Naive thymus-derived CD8-positive, alpha-beta T cell (primary cell): ENCODE measurements at places on chromosomes 13 and 19. TPM values are rescaled to one million over a fixed set of nuclear protein-coding genes. Genes with fewer than 3 reads are reported as not detected.

Gene CADM4
- not detected for polyA plus RNA-seq

Gene LILRA1
- polyA plus RNA-seq, result 0.07 TPM

Gene IRGC
- polyA plus RNA-seq, result not detected

Gene CAPNS1
- 137 TPM for polyA plus RNA-seq

Gene DPY19L3
- polyA plus RNA-seq, result 2.5 TPM

Gene UBE2L5
- polyA plus RNA-seq, result not detected

Gene ZNF677
- 28.4 TPM for polyA plus RNA-seq

DNA sequence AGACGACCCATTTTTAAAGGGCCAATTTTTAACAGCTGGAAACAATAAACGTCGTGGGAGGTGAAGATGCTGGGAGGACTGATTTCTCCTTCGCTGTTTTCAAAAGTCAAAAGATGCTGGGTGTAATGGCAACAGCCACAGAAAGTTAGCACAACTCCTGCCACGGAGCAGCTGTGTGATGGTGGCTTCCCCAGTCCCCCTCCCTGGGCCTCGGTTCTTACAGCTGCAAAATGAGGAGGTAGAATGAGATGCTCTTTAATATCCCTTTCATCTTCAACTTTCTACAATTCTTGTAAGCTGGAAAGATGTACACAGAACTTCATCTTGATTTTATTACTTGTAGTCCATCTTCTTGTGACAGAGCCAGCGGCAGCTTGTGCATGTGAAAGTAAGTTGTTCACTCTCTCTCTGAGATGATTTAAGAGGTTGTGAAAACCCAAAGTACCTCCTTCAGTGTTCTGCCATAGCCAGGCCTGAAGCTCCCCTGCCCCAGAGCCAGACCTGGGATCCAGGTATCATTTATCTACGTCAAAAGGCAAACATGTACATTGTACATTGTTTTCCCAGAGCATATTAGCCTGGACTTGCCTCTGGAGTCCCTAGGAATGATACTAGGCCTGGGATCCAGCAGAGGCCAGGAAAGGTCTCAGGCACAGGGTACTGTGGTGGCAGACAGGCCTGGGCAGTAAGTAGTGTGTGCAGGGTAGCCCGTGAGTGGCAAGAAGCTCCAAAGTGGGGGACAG, 3.4 kb upstream of the UBE2L5 start:
- H3K27ac ChIP-seq, result peak overlapping the region; percentile 38
- no peak overlapping the region for H3K4me3 ChIP-seq
- H3K27me3 ChIP-seq, result no peaks in the 10 kb centered on the region
- no peak for DNase-seq

GRCh38 chr13:33185853-33186252, 99.7 kb downstream of the STARD13 start:
- no peaks in the 10 kb centered on the region for H3K36me3 ChIP-seq
- H3K4me3 ChIP-seq, result no peak overlapping the region
- H3K4me1 ChIP-seq, result peaks cover 4% of the 10 kb centered on the region
- DNase-seq, result no peak

GRCh38 chr13:86087244-86087643, 288.0 kb upstream of the SLITRK6 start:
- DNase-seq, result no peak
- H3K27me3 ChIP-seq, result no peaks in the 10 kb centered on the region
- H3K27ac ChIP-seq, result no peak overlapping the region
- H3K4me1 ChIP-seq, result no peaks in the 10 kb centered on the region

DNA sequence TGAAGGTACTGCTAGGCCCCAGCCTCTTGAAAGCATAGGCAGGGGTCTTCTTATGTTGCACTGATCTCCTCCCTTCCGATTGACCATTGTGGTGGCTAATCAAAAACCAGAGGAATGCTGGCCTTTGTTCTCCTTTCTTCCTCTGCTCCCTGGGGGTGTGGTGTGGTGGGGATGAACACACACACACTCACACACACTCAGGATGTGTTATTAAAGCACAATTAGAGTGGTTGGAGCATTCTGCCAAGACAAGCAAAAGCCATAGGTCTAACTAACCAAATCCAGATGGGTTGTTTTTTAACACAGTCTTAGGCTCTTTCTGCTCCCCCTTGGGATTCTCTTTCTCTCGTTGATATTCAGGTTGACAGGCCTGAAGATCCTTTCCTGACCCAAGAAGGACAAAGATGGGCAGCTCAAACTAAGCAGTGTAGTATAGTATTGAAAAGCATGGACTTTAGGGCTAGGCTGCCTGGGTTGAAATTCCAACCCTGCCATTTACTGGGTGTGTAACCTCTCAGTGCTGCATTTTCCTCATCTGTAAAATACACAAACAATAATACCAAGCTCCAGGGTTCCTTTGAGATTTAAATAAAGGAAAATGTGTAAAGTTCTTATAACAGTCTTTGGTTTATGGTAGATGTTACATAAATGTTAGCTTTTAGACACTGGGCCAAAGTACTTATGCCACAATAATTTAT, 25.5 kb upstream of the DGKH start:
- H3K4me3 ChIP-seq, result no peak overlapping the region
- no peaks in the 10 kb centered on the region for H3K36me3 ChIP-seq
- H3K4me1 ChIP-seq, result no peaks in the 10 kb centered on the region
- no peak for DNase-seq

DNA sequence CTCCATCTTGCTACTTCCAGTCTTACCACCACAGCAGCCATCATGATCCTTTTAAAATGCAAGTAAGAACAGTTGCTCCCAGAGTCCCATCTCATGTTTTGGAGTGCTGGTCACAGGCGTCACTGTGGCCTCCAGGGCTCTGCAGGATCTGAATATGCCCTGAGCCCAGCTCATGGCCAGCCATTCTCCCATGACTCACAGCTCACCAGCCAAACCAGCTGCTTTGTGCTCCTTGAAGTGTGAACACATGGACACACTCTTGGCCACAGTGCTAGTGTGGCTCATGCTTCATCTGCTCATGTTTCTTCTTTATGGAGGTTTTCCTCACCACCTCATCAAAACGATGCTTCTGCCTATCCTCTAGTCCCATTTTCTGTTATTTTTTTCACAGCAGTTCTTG, 466.5 kb downstream of the UQCRFS1 start:
- H3K27ac ChIP-seq, result no peak overlapping the region
- no peaks in the 10 kb centered on the region for H3K36me3 ChIP-seq
- no peak overlapping the region for H3K4me3 ChIP-seq
- DNase-seq, result no peak

GRCh38 chr13:24203811-24204210, 43.3 kb downstream of the SPATA13 start:
- H3K27me3 ChIP-seq, result no peaks in the 10 kb centered on the region
- peak overlapping the region; percentile 84 for H3K27ac ChIP-seq
- peak; percentile 31 for DNase-seq
- no peaks in the 10 kb centered on the region for H3K36me3 ChIP-seq
- H3K4me1 ChIP-seq, result peaks cover 17% of the 10 kb centered on the region
- peak overlapping the region; percentile 88 for H3K4me3 ChIP-seq

DNA sequence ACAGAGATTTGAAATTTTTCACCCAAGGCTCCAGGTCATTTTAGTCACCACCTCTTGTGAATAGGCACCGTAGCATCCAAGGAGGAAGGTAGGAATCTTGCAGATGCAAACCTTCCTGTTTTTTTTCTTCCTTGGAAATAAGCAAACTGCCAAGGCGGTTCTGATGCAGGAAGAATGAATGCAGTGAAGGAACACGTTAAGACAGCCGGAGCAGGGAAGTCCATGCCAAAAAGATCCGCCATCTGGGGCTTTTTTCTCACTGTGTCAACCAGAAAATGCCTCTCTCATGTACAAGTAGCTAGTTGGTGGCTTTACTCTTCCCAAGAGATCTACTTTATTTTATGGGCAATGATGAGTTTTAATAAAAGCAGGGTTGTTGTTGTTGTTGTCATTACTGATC, 142.4 kb downstream of the ZIC5 start:
- H3K4me3 ChIP-seq, result no peak overlapping the region
- H3K36me3 ChIP-seq, result peaks cover 21% of the 10 kb centered on the region
- H3K4me1 ChIP-seq, result no peaks in the 10 kb centered on the region
- DNase-seq, result no peak
- H3K27ac ChIP-seq, result no peak overlapping the region
- no peaks in the 10 kb centered on the region for H3K27me3 ChIP-seq

- H3K4me1 ChIP-seq, result peaks cover 6% of the 10 kb centered on the region
- peaks cover 28% of the 10 kb centered on the region for H3K27me3 ChIP-seq
- H3K27ac ChIP-seq, result no peak overlapping the region
- DNase-seq, result no peak
Measured at GRCh38 chr19:50548191-50549058, 19.8 kb downstream of the LRRC4B start.

DNA sequence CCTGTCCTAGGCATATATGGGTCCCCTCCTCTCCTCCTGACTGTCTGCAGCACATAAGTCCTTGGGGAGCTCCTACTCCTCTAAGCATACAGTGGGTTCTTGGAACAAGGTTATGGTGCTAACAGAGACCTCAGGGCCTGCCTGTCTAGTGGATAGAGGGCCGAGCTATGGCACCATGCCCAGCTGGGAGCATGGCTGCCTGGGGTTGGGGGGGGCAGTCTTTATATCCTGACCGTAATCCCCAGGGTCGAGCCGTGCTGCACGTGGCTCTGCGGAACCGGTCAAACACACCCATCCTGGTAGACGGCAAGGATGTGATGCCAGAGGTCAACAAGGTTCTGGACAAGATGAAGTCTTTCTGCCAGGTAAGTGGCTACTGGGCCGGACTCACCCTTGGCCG, 3.3 kb downstream of the GPI start:
- DNase-seq, result no peak
- H3K36me3 ChIP-seq, result peaks cover 12% of the 10 kb centered on the region
- peak overlapping the region; percentile 84 for H3K27ac ChIP-seq
- H3K27me3 ChIP-seq, result no peaks in the 10 kb centered on the region
- H3K4me3 ChIP-seq, result peak overlapping the region; percentile 52

GRCh38 chr13:89740994-89741685, 1606.3 kb upstream of the MIR17HG start:
- DNase-seq, result no peak
- H3K4me3 ChIP-seq, result no peak overlapping the region
- H3K36me3 ChIP-seq, result no peaks in the 10 kb centered on the region
- no peaks in the 10 kb centered on the region for H3K4me1 ChIP-seq

GRCh38 chr13:102651892-102652291, 43.0 kb downstream of the METTL21C start:
- no peak overlapping the region for H3K4me3 ChIP-seq
- no peaks in the 10 kb centered on the region for H3K4me1 ChIP-seq
- H3K27me3 ChIP-seq, result no peaks in the 10 kb centered on the region
- DNase-seq, result no peak

- no peak for DNase-seq
- H3K27me3 ChIP-seq, result peaks cover 6% of the 10 kb centered on the region
- no peak overlapping the region for H3K27ac ChIP-seq
- no peaks in the 10 kb centered on the region for H3K4me1 ChIP-seq
- no peak overlapping the region for H3K4me3 ChIP-seq
Measured at GRCh38 chr13:43569658-43570057, 217.1 kb downstream of the ENOX1 start.

- no peak within 1 kb of the TSS for H3K27ac ChIP-seq
- H3K4me3 ChIP-seq, result peak within 1 kb of the TSS; percentile 47
- no peak for DNase-seq
- H3K4me1 ChIP-seq, result peaks cover 4% of the 10 kb centered on the region
- peaks cover 6% of the 10 kb centered on the region for H3K27me3 ChIP-seq
Measured at GRCh38 chr19:9498183-9498902, at the start of gene ZNF560. Gene ZNF560 (minus strand): TSS chr19:9498616. CDS start chr19:9475313, 23,303 bp downstream.

DNA sequence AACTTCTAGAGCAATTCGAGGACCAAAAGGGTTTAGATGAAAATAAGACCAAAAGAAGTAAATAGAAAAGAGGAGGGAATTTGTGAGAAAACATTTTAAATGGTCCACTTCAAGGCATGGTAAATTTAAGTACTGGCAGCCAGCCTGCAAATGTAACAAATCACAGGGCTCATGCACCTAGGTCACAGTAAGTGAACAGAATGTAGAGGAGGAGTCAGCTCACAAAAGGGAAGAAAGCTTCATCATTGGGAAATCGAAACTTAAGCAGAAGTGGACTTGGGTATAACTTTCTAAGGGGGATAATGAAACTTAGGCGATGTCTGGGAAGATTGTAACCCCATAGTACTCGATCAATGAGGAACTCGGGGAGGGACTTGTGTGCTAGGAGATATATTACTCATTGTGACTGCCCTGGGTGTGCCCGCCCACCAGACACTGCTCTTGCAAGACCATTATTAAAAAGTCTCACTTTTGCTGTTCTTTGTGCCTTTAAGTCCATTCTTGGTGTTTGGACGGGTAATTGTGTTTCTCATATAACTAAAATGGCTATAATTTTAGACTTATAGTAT, 1053.6 kb upstream of the MIR17HG start:
- no peaks in the 10 kb centered on the region for H3K4me1 ChIP-seq
- no peaks in the 10 kb centered on the region for H3K27me3 ChIP-seq
- H3K4me3 ChIP-seq, result no peak overlapping the region

GRCh38 chr13:94967183-94968039, 255.1 kb upstream of the SOX21 start:
- no peaks in the 10 kb centered on the region for H3K36me3 ChIP-seq
- H3K4me3 ChIP-seq, result peak overlapping the region; percentile 69
- H3K27me3 ChIP-seq, result peaks cover 39% of the 10 kb centered on the region
- H3K4me1 ChIP-seq, result peaks cover 11% of the 10 kb centered on the region
- DNase-seq, result no peak

DNA sequence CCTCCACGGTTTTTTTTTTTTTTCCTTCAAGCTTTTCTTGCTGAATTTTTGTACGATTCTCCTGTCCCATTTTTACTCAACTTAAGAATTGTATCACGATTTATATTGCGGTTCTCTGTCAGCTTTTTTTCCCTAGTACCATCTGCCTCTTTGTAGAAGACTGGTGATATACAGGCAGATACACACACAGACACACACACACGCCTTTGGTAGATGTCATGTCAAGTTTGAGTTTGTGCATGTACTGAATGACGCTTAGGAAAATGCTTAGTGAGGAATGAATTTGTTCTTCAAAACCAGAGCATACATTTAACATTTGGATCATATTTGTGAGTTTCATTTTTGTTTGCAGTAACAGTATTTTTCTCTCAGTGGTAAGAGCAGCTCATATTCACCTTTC, 82.0 kb upstream of the MBNL2 start:
- H3K4me1 ChIP-seq, result no peaks in the 10 kb centered on the region
- H3K4me3 ChIP-seq, result no peak overlapping the region

GRCh38 chr13:44591316-44591715, 15.2 kb upstream of the TSC22D1 start:
- H3K27ac ChIP-seq, result no peak overlapping the region
- H3K27me3 ChIP-seq, result peaks cover 8% of the 10 kb centered on the region
- H3K4me1 ChIP-seq, result peaks cover 3% of the 10 kb centered on the region
